CD4-positive, alpha-beta T cell treated with Interleukin-17A for 4 hours (primary cell): ENCODE measurements at places on chromosomes 5 and 9.

DNA sequence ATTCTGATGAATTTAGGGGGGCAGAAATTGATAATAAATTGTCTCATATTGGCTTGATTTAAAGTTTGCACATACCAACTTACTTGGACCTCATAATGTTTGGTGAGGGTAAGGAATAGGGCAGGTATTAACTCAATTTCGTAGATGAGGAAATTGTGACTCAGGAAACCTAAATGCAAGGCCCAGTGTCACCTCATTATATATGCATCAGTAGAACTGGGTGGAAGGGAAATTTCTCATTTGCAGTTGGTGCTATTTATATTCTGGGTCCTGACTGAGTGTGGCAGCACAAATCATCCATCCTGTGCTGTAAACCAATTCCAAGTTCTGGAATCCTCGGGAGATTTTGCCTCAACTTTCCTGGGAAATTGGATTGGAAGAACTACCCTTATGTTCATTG, 103.0 kb downstream of the SPATA31D1 start:
- DNase-seq: no peak

DNA sequence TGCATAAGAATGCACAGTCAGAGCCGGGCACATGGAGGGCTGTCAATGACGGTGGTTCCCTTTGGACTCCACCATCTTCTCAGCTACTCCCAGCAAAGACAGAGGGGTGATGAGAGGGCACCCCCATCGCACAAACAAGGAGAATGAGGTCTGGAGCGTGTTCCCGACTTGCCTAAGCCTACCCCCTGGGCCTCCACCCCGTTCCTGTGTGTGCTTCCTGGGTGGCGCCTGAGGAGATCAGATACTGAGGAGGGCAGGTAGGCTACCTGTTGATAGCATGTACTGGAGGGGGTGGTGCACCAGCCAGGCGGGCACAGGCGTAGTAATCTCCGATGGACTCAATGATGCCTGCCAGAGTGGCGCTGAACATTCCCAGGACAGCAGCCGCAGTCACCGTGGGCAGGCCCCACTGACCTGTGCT, 4.1 kb downstream of the SLC23A1 start:
- no peak for DNase-seq

DNA sequence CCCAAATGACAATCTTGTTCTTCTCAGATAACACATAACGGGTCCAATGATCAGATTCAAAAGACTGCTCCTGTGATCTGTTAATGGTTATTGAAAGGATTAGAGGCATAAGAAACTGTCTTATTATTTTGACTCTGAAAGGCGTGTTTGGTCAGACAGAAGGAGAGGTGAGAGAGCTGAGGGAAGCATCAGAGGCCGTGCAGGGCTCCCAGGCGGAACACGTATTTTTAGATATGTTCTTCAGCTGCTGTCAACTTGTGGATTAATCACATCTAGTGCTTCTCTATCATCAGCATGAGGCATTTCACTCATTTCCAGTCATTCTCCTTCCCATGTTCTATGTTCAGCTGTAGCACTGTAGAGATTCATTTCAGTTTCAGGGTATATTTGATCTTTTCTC, 199.8 kb downstream of the MAPKAP1 start:
- DNase-seq: no peak

- no peak for DNase-seq
Observed at GRCh38 chr9:108640230-108640629, 215.6 kb downstream of the ACTL7B start.

DNA sequence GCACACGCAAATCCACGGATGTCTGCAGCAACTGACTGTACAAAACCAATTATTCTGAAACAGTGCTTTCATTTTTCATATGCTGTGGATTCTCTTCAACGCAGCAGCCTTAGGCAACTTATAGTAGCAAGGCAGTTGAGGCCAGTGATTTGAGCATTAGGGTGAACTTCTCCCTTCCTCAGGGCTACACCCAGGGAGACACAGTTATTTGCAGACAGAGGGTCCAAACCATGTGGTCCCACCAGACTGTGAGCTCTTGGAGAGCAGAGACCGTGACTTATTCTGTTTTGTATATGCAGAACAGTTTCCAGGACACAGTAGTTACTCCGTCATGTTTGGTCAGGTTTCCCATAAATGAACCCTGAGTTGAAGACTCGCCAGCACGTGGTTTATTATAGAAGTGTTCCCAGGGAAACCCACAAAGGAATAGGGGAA, 19.0 kb upstream of the WHRN start:
- DNase-seq: no peak

DNA sequence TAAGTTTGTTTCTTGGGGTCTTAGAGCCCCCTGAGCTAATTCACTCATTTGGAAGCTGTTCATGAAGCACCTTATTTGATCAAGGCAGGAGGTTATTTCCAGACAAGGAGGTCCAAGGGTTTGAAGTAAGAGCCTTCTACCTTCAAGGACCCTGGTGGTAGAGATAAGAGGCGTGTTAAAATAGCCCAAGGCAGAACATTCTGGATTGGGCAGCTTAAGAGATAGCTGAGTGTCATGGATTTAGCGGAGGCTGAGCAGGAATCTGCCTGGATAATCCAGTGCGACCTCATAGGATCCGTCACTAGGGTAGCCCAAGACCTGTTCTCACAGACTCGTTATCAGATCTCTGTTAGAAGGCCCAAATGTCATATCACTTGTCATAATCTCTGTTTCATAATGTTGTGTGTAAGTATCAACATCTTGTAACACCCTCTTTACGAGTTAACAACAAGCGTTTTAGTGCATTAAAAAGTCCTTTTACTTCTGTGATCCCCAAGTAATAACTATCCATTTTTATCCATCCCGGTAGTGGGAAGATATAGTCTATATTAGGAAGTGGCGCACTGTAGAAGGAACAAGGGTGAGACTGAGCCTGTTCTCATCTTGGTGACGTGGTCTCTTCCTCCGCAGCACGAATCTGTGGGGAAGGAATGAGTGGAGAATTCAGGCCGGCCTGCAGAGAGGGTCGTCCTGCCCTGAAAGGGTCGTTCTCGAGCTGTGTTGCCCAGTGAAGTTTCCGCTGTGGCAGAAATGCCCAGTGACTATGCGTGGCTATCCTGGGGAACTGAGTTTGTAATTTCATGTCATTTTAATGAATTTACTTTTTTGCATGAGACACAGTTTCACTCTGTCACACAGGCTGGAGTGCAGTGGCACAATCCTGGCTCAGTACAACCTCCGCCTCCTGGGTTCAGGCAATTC, 28.8 kb downstream of the SLC25A25 start:
- DNase-seq: no peak

DNA sequence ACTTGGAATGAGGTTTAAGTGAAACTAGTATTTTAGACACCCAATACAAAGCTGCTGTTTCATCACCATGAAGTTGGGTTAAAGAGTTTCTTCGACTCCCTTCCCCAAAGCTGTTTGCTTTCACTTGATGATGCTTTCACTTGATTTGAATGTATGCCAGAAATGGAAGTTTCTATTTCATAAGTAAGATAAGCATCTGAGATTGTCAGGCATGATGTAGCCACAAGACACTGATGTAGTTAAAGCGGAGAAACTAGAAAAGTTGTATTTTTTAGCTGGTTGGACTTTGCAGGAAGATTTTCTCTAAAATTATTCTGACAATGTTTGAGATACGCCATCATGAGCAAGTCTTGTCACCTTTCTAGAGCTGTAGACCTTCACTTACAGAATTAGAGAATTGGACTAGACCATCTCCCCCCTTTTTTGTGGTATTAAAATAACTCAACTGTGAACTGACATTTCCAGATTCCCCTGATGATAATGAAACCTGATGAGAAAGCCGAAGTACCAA, 20.0 kb downstream of the MOCS2 start:
- no peak for DNase-seq

DNA sequence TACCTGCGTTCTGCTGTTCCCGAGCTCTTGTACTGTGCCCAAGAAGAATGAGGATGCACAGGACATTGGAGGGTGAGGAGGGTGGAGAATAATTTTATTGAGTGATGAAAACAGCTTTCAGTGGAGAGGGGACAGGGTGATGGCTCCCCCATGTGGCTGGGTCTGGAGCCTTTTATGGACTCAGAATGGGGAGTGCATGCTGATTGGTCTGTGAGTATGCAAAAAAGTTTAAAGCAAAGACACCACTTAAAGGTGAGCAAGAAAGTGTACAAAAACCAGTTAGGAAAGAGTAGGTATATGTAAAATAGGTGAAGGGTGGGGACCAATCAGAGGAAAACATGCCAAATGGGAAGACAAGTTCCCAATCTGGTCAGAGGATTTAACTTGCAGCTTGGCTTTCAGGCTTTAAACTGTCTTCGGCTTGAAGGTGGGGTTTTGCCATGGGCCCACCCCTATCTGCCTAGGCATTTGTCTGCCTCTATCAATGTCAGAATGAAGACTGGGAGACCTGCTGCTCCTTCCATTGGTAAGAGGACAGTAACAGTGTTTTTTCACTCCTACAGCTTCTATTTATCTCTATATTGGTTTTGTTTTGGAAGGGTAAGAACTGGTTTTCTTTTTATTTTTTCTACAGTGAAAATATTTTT, 118.0 kb upstream of the RAI14 start:
- no peak for DNase-seq

GRCh38 chr5:2284678-2285077, 402.0 kb upstream of the IRX4 start:
- DNase-seq: no peak

- no peak for DNase-seq
Observed at GRCh38 chr9:104810421-104811339, 46.8 kb downstream of the NIPSNAP3B start.

- DNase-seq: no peak
Observed at GRCh38 chr9:15146268-15146700, 160.7 kb downstream of the TTC39B start.

GRCh38 chr5:6721442-6721841, 8.2 kb downstream of the TENT4A start:
- DNase-seq: no peak

DNA sequence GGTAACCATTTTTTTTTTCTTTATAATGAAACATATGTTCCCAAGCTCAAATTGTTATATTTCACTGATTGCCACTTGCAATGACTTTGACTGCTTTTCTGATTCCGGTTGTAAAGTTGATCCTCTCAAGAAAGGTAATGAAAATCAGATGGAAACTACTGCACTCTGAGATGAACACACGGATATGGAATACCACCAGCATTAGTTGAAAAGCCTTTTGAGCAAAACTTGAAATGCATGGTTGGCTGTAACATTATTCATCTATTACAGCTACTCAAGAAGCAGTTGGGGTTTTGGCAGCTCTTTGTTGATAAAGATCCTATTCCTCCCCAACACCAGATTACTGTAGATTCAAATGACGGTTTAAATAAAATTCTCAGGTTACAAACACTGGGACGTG, 591.6 kb upstream of the DMAC1 start:
- DNase-seq: no peak

DNA sequence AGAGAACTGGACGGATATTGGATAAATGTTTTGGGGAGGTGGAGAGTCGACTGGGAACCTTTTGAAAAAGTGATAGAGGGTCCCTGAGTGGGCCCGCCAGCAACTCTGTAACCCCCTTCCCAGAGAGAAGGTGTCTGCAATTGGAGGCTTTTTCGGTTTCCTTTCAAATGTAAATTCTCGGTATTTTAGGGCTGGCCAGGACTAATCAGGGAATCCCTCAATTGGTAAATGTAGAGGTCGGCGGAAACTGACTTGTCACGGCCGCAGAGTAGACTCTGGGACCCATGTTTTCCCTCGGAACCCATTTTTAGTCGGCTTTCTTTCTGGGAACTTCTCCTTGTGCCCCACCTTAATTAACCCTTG, 524 bp downstream of the CCNB1 start:
- DNase-seq: no peak

DNA sequence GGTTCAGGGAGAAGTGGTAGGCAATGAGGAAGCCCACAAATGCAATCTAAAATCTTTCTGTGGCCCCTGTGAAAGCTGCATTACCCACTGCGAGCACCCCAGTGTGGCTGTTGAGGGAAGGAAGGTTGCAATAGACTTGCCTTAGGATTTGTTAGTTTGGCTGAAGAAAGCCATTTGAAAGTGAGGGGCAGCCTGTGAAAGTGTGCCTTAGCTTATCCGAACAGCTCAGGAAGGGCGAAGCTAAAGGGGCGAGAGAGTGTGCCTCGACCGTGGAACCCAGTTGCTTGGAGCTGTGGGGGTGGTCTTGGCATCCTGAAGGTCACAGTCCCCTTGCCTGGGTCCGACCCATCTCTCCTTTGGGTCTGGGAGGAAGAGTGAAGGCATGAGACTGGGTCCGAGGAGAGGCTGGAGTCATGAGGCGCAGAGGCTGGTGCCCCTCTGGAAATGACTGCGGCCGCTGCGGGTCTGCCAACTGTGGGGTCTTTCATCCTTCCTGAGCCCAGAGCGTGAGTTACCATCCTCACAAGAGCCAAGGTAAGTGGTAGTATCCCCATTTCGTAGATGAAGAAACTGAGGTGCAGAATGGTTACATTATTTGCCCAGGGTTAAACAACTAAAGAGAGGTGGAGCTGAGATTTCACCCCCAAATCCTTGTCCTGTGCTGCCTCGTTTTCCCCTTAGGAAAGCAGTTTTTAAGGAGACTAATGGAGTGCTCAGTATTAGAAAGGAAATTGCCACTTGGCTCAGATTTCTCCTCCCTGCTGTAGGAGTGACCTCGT, 24.4 kb downstream of the SLC25A25 start:
- DNase-seq: no peak

- DNase-seq: no peak
Observed at GRCh38 chr9:22657713-22658112, 211.1 kb downstream of the DMRTA1 start.

GRCh38 chr5:15249152-15249551, 250.8 kb upstream of the FBXL7 start:
- DNase-seq: no peak

DNA sequence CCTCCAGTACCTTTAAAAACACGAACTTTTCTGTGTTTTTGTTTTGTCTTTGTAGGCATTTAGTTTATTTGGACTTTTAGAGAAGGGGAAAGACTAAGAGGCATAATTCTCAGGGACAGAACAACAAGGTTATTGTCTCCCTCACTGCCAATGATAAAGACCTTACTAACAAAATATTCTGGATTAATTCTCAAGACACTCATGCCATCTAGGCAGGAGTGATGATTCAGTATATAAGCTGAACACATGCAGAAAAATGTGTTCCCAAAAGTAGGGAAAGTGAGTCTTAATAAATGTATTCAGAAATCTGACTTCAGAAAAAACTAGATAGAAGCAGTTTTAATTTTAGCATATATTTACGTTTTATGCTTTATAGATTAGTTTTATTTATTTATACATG, 17.4 kb upstream of the ASPN start:
- no peak for DNase-seq

- DNase-seq: peak; percentile 25
Observed at GRCh38 chr5:31581498-31582099, 49.5 kb downstream of the C5orf22 start.

DNA sequence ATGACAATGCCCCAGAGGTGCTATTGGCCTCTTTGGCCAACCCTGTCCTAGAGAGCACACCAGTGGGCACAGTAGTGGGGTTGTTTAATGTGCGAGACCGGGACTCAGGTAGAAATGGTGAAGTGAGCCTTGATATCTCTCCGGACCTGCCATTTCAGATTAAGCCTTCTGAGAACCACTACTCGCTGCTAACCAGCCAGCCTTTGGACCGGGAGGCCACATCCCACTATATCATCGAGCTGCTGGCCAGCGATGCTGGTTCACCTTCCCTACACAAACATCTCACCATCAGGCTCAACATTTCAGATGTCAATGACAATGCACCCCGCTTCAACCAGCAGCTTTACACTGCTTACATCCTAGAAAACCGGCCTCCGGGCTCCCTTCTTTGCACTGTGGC, 1.4 kb downstream of the PCDHGC5 start:
- no peak for DNase-seq

GRCh38 chr9:89768650-89769071, 163.8 kb downstream of the GADD45G start:
- DNase-seq: no peak
